HT1080 (cell line): ENCODE measurements at places on chromosomes 6 and 20. TPM values are rescaled to one million over a fixed set of nuclear protein-coding genes. Genes with fewer than 3 reads are reported as not detected.

SERINC3 gene
- total RNA-seq = 61.5 and 90.1 TPM in 2 replicates

SEMG1 gene
- total RNA-seq = not detected in 2 replicates

FAXC gene
- total RNA-seq = 5.9 and 6.2 TPM in 2 replicates

RIPOR2 gene
- not detected in 2 replicates for total RNA-seq

ZBP1 gene
- not detected in 2 replicates for total RNA-seq

MYT1 gene
- total RNA-seq = not detected in 2 replicates
